ENCODE measurements at places on chromosomes 3 and 15.

GRCh38 chr15:43144512-43144911 is 11.1 kb downstream of the TMEM62 start:
- peak; percentile 10 for DNase-seq

- DNase-seq = no peak
These were observed 148.6 kb downstream of the MEIS2 start for GRCh38 chr15:36951731-36952247.

- DNase-seq = no peak
These were observed 140.9 kb upstream of the GRM7 start for GRCh38 chr3:6719999-6720398.

- DNase-seq = no peak
These were observed 202.5 kb downstream of the TUSC7 start for GRCh38 chr3:116912116-116912515.

DNA sequence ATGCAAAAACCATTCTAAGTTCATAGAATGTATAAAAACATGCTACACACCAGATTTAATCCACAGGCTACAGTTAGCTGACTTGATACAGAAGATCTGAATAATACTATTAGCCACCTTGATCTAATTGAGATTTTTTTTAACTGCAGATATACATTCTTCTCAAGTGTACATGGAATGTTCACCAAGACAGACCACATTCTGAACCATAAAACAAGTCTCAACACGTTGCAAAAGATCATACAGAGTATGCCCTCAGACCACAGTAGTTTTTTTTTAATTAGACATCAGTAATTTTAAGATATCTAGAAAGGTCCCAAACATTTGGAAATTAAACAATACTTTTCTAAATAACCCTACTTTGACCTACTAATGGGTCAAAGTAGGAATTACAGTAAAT is 83.3 kb downstream of the FGF7 start:
- DNase-seq = no peak

GRCh38 chr15:23606226-23606625 is 40.8 kb downstream of the MKRN3 start:
- DNase-seq = no peak

Measured in GM19239 (cell line).